Stimulated activated CD4-positive, alpha-beta T cell treated with anti-CD3 and anti-CD28 coated beads, Interleukin-1b, Interleukin-23, amount 100 ng/mL, for 48 hours (primary cell): ENCODE measurements at places on chromosomes 16 and 17.

GRCh38 chr16:17724242-17724898, 253.6 kb upstream of the XYLT1 start:
- no peak for DNase-seq

DNA sequence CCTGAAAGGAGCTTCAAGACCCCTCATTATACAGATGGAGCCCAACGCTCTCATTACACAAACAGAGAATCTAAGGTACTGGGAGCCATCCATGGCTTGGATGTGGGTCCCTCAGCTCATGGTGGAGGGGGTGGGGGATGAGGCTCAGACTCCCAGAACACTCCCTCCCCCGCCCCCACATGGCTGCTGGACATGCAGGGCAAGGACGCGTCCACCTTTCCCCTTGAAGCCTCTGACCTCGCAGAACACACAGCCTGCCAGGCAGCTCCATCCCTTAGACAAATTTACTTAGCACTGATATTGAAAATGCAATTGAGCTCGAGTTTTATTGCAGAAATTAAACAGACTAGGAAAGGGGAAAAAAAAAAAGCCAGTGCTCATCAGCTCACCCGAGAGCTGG, 203.9 kb downstream of the ZNF423 start:
- DNase-seq = no peak

- DNase-seq = no peak
Observed at GRCh38 chr17:64420143-64420670, 28.7 kb upstream of the MILR1 start.

DNA sequence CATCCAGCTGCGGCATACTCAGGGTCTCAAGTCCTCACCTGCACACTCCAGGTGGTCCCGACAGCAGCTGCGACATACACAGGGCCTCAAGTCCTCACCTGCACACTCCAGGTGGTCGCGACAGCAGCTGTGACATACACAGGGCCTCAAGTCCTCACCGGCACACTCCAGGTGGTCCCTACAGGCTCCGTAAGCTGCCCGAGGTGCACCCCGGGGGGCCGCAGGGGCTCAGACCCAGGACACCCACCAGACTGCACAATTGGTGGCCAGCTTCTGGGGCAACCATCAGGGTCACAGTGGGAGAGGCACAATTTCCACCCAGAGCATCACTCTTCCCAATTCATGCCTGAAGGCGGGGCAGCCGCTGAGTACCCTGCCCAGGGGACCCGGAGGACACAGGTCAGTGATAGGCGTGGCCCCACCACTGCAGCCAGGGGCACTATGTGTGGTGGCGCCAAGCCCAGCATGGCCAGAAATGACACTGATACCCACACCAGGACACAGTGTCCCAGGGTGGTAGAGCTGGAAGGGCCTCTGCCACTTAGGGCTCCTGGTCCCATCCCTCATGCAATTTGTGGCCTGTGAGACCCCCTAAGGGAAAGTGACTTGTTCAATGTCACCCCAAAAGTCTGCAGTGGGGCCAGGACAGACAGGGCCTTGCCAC, 57.5 kb upstream of the ZNF469 start:
- no peak for DNase-seq

GRCh38 chr17:76845541-76846017, 22.6 kb upstream of the MGAT5B start:
- DNase-seq = no peak

- DNase-seq = peak; percentile 22
Observed at GRCh38 chr16:49592546-49593423, 219.2 kb downstream of the C16orf78 start.

DNA sequence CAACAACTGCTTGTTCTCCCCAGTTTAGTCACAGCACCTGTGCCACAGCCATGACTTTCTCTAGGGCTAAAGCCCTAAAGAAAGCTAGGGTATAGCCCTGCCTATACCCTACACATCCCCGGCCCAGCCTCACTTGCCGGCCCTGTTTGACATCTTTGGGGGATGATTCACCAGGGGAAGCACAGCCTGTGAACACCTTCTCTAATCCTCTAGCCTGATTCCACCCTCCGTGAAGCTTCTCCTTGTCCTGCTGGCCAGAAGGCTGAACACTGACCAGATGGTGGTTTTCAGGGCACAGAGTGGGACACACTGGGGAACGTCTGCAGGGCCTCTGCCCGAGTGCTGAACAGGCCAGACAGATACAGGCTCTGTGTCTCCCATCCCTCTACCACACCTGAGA, 6.0 kb downstream of the CLEC16A start:
- no peak for DNase-seq

- DNase-seq = peak; percentile 20
Observed at GRCh38 chr16:84308120-84308519, 13.4 kb downstream of the WFDC1 start.

- no peak for DNase-seq
Observed at GRCh38 chr16:25750488-25751216, 58.9 kb downstream of the HS3ST4 start.

DNA sequence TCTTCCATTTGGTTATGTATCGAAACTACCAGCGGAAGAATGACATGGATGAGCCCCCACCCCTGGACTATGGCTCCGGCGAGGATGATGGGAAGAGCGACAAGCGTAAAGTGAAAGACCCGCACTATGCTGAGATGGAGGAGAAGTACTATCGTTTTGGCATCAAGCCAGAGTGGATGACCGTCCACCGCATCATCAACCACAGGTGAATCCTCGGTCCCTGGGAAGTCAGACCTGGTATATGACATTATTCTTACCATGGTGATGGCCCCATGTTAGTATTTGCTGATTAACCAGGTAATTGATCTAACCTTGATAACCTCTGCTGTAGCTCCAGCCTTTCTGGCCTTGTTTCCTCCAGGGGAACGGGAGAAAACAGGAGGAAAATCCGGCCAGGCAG, 8.5 kb downstream of the CHD3 start:
- no peak for DNase-seq

DNA sequence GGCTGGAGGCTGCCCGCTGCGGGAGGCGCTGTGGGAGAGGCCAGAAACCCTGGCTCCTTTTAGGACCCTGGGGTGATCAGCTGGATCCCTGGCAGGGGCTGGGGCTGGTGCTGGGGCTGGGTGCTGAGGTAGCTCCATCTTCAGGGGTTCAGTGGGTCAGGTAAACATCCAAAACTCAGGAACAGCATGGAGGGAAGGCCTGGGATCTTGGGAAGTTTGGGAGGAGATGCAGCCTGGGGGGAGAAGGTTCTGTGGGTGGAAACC, 21.0 kb downstream of the ADGRG5 start:
- DNase-seq = no peak
